Activated CD8-positive, alpha-beta memory T cell treated with anti-CD3 and anti-CD28 coated beads for 24 hours (primary cell): ENCODE measurements at places on chromosomes 13 and 19.

- DNase-seq: no peak
Measured at GRCh38 chr13:78305171-78305570, 298.2 kb downstream of the POU4F1 start.

GRCh38 chr19:35013041-35013819 lies 13.1 kb downstream of the GRAMD1A start:
- peak; percentile 97 for DNase-seq

DNA sequence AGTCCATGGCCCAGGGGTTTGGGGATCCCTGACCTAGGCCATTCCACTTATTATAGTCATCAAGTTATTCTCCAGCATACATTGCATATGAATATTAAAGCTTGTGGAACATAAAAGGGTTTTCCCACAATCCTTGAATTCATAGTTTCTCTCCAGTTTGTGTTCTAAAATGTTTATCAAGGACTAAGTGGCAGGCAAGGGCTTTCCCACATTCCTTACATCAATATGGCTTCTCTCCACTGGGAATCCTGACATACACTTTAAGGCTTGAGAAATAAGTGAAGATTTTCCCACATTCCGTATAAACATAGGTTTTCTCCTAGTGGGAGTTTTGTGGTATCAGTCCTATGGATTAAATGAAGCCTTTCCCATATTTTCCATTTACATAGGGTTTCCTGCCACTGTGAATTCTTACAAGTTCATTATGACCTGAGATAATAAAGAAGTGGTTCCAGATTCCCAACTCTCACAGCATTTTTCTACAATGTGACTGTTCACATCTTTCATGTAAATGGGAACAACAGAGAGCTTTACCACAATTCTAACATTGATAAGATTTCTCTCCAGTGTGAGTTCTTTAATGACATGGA lies 14.5 kb downstream of the ZNF426 start:
- DNase-seq: no peak

DNA sequence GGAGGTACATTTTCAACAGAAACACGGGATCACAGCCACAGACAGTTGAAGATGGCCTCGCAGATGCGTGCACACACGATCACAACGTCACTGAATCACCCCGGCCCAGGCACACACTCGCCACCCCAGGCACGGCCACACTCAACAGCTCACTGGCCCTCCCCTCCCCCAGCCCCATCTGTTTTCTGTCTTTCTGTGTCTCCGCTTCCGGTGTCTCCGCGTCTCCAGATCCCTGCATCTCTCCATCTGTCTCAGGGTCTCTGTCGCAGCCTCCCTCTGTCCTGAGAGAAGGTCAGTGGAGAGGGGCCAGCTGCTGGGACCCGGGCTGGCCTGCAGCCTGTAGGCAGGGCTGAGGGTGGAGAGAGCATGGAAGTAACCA lies 3.8 kb upstream of the ATP1A3 start:
- DNase-seq: no peak

DNA sequence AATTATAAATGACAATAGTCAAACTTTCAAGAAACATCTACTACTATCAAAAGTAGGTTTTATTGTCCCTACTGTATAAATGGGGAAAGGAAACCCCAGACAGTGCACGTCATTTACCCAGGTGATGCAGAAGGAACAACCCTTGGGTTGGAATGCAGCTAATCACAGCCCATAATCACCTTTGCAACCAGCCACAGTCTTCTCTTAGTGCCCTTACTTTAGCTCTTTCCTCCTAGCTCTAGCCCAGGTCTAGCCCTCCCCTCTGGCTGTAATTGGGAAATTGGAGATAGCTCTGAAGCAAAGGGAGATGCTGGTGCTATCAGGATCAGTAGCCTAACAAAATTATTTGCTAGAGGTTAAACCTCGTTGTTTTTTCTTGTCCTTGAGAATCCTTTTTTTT lies 25.5 kb upstream of the TSC22D1 start:
- no peak for DNase-seq

DNA sequence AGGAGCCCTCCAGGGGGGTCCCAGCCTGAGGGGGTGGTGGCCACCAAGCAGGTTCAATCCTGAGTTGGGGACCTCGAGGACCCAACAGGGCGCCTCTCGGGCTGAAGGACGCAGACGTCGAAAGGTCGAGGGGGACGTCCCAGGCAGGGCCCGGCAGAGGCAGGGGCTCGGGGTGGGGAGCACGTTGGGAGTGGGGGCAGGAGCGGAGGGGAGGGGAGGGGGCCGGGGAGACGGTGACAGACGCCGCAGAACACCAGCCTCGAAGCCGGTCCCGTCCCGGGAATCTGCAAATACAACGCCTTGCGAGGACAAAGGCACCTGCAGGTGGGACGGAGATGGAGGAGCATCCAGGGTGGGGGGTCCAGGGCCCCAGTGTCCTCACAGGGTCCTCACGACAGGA lies 4.1 kb downstream of the FGF22 start:
- no peak for DNase-seq

DNA sequence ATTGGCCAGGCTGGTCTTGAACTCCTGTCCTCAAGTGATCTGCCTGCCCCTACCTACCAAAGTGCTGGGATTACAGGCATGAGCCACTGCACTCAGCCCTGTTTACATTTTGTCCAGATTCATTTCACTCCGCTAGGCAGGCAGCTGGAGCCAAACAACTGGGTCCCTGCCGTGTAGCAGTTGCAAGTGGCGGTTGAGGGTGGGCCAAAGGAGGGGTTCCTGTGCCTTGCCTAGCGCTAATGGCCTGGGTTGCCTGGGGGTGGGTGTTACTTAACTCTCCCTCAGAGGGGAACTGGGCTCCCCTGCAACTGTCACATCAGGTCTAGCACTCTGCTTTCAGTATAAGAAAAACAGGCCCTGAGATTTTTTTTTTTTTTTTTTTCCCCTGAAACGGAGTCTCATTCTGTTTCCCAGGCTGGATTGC lies 7.4 kb downstream of the ACP5 start:
- no peak for DNase-seq

DNA sequence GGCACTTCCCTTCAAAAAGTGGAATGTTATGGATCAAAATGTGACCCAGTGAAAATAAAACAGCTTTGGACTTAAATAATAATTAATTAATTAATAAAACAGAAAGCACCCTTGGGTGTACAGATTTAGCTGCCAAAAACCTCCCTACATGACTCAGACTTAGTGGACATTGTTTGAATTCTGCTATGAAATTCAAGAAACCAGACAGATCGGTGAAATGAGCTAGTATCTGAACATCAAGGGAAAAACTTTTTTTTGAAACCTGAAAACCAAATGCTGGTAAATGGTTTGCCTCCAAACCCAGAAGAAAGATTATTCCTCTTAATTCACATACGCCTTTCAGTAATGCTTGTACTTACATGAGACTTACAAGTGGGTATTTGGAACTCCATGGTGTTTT lies 33.5 kb downstream of the SOX21 start:
- no peak for DNase-seq

DNA sequence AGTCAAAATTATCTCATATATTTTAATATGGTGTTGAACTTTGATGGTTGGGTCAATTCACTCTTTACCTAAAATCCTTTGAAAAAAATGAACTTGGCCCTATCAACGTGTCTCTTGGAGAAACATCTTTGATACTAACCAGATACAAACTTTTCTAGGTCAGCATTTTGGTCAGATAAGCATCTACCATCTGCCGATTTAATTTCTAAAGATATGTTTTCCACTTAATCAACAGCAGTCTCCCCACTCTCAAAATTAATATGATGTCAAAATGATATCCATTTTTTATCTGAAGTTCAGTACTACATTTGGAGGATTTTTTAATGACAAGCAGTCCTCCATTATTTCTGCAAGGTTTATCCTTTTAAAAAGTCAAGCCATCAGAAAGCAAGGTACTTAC lies 288.8 kb downstream of the DIAPH3 start:
- DNase-seq: no peak

GRCh38 chr19:17933414-17934129 lies 757 bp downstream of the CCDC124 start:
- no peak for DNase-seq

DNA sequence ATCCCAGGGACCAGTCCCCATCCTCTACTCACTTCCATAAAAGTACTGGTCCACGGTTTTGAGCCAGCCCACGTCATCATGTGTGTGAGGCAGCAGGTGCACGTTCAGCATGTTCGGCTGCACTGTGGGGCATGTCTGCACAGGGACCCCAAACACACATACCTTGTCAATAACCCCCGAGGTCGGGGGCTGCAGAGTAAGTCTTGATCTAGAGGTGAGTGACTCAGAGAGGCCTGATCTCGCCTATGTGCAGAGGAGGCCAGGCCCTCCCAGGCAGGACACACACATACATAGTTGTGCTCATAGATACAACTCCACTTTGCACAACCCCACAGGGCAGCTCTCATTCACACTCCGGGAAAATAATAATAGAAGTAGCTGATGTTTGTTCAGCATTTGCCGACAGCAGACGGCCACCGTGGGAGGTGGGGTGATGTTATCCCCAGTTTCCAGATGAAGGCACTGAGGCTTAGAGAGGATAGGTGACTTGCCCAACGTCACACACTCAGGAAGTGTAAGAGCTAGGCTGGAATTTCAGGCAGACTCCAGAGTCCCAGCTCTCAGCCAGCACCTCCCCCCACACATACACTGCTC lies 774 bp downstream of the MAN2B1 start:
- peak; percentile 73 for DNase-seq
